ENCODE measurements at places on chromosomes 1 and 21.

- no peak for DNase-seq
These were observed 135.1 kb upstream of the MAGI3 start for GRCh38 chr1:113255038-113255719.

GRCh38 chr1:65214340-65215027 lies 66.5 kb downstream of the AK4 start:
- DNase-seq, result no peak

DNA sequence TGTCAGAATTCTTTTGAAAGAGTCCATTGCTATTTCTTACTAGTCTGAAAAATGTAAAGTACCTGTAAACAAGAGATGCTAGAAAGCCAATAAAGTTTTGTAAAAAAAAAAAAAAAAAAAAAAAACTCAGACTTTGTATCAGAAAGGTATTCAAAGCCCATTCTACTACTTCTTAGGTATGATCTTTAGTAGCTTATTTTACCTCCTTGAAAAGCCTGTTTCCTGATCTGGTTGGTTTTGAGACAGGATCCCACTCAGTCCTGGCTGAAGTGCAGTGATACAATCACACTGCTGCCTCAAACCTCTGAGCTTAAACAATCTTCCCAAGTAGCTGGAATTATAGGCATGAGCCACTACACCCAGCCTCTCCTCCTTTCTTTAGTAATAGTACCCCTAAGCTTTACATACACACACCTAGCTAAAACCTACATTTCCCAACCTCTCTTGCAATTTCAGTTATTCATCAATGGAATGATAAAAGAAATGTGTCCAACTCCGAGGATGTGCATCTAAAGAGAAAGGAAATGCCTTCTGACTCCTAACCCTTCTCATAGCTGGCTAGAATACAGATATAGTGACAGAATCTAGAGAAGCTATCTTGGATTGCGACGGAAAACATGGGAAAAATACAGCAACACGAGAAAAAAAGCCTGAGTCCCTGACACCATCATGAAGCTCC lies 30.6 kb downstream of the EPS15 start:
- DNase-seq, result no peak

- no peak for DNase-seq
These were observed 152.7 kb downstream of the CASZ1 start for GRCh38 chr1:10643607-10644306.

- DNase-seq, result no peak
These were observed at the start of gene AGBL4 for GRCh38 chr1:50023292-50024159. Gene AGBL4, minus strand, starts transcription at chr1:50023954.

GRCh38 chr1:35173909-35174540 lies 18.9 kb downstream of the SFPQ start:
- DNase-seq, result no peak

- DNase-seq, result no peak
These were observed 2.5 kb downstream of the KRTAP10-4 start for GRCh38 chr21:44576025-44576420.

- DNase-seq, result no peak
These were observed 30.6 kb upstream of the DDAH1 start for GRCh38 chr1:85495556-85495955.

- DNase-seq, result no peak
These were observed 139.1 kb downstream of the PLA2G4A start for GRCh38 chr1:186967656-186968394.

- no peak for DNase-seq
These were observed 5.1 kb downstream of the NT5C1A start for GRCh38 chr1:39666772-39667171.

DNA sequence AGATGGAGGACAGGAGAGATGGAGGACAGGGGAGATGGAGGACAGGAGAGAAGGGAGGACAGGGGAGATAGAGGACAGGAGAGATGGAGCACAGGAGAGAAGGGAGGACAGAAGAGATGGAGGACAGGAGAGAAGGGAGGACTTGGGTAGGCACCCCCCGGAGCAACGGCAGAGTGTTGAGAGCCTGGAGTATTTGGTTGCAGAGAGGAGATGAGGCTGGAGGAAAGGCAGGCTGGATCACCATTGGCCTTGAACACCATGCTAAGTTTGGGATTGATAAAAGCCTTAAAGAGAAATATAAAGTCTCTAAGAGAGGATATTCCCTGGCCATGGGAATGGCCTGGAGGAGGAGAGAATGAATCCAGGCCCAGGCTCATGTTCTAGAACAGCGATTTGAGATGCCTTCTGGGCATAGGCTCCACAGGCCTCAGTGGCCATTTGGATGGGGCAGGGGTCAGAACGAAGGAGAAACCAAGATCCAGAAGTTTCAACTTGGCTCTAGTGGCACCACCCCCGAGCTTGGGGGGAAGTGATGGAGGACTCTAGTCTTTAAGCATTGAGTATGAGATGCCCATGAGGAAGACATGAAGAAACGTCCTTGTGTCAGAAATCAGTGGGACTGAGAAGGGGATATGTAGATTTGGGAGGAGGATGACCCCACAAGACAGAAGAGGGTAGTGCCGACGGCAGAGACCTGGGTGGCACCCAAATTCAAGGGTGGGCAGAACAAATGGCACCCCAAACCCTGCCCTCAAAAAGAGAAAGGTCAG lies 47.9 kb upstream of the EDN2 start:
- no peak for DNase-seq

DNA sequence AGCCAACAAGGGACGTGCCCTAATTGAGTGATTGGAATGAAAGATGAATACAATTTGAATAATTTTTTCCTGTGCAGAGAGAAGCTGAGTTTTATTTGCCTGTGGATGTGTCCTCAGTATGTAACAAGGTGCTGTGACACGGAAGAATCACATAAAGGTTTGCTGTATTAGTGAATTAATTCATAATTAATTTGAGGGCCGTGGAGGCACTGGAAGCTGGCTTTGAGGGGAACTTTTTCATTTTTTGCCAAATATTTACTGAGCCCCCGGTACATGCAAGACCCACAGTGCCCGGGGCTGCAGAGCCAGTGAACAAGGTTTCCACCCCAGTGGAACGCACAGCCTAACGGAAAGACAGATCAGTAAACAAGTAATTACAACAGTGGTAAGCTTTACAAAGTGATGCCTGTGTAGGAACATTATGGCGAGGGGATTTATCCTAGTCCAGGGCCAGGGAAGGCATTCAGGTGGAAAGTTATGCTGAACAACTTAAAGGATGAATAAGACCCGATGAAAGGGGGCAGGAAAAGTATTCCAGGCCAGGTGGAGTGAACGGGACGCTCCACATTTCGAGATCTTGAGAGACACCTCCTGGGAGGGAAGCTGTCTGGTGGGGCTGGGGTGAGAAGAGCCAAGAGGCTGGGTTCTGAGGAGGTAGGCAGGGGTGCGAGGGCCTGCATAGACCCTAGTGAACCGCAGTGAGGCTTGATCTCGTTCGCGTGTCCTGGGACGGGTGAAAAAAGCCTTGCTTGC lies 773 bp upstream of the RCC2 start:
- DNase-seq, result no peak

DNA sequence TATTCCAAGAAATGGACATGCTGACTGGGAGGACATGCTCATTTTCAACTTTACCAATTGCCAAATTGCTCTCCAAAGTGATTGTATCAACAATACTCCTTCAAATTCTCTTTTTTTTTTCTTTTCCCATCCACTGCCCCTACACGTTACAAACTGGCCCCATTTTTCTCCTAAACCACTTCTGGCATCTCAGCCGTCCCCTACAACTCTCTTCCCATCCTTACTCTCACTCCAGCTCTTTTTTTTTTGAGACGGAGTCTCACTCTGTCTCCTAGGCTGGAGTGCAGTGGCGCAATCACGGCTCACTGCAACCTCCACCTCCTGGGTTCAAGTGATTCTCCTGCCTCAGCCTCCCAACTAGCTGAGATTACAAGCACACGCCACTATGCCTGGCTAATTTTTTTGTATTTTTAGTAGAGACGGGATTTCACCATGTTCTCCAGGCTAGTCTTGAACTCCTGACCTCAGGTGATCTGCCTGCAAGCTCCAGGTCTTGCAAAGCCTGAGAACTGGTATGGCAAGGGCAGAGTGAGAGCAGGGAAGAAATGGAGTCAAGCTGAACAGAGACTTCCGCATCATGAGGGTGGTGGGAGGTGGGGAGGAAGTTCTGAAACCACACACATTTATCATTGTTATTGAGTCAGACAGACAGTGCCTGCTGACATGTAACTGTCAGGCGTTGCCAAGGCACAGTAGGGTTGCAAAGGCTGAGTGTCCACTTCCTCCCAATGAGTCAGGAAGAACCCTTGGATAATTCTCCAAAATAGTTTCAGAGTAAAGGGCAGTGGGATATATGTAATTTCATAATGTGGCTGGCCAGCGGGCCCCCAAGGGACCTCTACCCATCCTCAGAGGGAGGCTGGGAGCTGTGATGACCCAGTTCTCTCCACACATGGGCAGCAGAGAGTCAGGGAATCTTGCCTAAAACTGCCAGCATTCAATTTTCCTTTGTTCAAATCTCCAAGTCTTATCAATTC lies 17.4 kb downstream of the CELA3A start:
- no peak for DNase-seq

DNA sequence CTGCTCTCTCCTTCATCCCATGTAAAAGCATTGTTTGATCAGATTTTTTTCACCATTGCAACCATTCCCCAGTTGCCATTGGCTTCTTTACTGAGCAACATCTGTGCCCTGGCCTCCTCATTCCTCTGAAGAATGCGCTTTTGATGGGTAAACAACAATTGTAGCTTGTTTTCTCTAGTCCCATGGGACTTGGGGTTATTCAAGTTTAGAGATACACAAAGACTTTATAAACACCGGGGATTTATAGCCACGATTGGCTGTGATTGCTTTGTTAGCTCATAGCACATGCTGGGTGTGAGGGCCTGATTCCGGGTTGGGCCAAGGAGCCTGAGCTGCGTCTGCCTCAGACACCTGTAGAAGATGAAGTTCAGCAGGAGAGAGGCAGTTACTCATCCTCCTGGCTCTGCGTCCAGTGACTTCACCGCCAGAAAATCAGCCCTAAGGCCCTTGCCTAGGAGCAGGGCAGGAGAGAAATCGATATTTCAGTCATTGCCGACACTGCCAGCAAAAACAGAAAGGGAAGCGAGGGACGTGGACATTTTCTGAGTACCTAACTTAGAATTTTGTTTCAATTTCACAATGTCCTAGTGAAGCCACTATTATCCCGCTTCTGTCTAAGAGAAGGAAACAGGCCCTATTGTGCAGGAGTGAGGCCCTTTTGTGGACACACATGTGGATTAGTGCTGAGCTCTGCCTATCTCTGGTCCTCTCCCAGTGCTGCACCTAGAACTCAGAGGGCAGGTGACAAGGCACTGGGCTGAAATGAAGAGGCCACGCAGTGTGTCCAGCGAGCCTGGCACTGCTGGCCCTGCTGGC lies 159.8 kb upstream of the USP24 start:
- no peak for DNase-seq

DNA sequence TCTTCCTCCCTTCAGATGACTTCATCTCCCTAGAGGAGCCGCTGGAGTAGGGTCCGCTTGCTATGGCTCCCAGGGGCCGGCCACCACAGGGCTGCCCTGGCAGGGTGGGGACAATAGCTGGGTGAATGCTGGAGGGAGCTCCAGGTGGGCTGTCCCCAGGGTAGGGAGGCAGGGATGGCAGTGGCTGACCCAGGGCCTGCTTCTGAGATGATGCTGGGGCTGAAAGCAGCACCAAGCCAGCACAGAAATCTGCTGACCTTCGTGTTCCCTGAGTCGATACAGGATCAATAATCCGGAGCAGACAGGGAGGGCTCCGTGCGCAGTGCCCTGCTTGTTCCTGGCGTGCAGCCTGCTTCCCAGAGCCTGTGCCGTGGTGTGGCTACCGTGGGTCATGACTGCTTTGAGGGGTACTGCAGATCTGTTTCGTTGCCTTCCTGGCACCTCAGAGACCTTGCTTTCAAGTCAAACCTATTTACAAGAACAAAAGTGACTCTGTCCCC lies 34.0 kb downstream of the TFF3 start:
- DNase-seq, result no peak

DNA sequence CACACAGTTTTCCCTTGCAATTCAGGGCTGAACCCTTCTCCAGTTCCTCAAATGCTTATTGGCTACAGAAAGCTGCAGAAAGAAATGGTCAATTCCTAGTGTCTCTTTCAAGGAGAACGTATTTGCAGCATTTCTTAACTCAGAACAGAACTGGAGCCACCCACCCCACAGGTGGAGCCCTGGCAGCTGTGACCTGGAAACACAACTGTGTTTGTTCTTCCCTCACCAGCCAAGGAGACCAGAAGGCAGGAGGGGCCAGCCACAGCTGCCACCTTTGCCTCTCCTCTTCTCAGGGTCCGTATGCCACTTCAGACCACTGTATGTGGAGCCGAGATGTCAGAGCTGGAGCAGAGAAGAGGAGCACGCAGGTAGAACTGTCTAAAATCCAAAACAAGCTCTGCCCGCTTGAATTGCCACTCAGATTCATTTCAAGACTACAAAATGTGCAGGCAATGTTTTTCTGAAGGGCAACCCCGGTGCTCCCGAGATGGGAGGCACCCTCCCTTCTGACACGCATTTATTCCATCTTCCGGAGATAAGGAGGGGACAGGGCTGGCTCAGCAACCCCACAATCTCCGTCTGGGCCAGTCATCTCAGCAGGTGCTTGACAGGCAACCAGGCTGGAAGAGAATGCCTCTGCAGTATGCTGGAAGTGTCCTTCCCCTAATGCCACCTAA lies 16.7 kb downstream of the CD247 start:
- DNase-seq, result no peak

- no peak for DNase-seq
These were observed 242.4 kb upstream of the RAB4A start for GRCh38 chr1:229028544-229028943.

GRCh38 chr1:209648346-209648745 lies 3.9 kb downstream of the LAMB3 start:
- no peak for DNase-seq

- no peak for DNase-seq
These were observed 796.3 kb downstream of the LRRIQ3 start for GRCh38 chr1:73401666-73402065.

GRCh38 chr1:225595452-225595851 lies 57.5 kb downstream of the ENAH start:
- no peak for DNase-seq

- DNase-seq, result no peak
These were observed 16.8 kb upstream of the POGZ start for GRCh38 chr1:151476083-151476482.

DNA sequence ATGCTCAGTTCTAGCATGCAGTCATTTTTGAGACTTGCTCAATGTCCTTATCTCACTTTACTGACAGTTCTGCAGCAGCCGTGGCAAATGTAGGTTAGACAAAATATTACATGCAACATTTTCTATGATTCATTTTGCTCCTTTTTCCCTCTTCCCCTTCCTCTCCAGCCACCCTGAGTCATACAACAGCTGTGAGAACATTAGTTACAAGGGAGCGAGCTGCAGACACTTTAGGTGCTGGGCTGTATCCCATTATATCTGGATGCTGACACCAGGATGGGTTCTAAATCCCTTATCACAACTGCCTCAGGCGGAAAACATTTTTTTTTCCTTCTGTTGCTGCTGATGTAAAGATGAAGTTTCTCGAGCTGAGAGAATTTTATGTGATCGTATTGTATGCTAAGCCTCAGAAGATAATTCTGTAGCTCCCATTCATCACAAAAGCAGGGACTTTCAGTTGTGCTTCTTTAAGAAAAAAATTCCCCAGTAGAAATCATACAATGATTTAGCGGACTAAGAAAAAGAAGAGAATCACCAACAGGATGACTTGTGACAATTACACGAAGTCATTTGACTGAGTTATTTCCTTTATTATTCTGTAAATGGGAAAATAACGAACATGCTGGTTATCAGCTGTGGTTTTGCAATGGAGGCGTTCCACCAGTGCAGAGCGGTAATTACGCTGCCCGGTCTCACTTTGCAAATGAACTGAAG lies 345.0 kb downstream of the DISC1 start:
- DNase-seq, result no peak

GRCh38 chr1:241994171-241994570 lies 4.7 kb downstream of the MAP1LC3C start:
- no peak for DNase-seq
